Renal cortex interstitium (tissue), 15 donors: ENCODE measurements at places on chromosomes 1 and 21. TPM values are rescaled to one million over a fixed set of nuclear protein-coding genes. Genes with fewer than 3 reads are reported as not detected.

Gene DIO1
- 5.1 TPM for polyA plus RNA-seq

Gene ICOSLG
- polyA plus RNA-seq, result 5.1 TPM

DNA sequence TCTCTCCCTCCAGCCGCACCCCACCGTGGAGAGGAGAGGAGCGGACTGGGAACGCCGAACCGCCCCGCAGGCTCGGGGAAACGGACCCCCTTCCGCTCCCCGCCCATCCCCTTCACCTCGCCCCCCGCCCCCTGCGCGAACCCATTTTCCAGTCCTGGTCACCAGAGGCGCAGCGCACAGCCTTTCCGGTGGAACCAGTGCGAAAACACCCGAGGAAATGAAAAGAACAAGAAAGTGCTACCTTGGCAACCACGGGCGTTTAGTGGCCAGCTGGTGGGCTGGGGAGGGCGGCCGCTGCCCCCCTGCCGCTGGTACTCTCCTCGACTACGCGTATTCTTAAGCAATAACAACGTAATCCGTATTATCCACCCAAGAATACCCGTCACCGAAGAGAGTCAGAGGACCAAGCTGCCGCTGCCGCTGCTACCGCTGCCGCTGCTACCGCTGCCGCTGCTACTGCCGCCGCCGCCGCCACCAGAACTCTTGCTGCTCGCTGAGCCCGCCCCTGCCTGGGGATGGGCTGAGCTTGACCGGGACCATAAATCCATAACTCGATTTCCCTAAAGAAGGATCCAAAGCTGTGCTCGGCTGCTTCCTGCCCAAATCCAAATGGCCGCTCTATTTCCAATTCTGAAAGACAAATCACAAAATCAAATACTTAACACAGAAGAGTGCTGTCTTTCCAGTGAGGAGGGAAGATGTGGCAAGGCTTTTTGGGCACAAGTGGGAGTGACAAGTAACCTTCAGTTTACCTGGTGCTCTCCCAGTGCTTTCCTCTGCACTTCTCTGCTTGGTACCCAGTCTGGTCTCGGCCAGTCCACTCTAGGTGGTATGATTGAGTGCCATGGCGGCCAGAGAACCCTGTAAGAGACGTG lies 125.2 kb upstream of the DPYD start:
- DNase-seq, result no peak

DNA sequence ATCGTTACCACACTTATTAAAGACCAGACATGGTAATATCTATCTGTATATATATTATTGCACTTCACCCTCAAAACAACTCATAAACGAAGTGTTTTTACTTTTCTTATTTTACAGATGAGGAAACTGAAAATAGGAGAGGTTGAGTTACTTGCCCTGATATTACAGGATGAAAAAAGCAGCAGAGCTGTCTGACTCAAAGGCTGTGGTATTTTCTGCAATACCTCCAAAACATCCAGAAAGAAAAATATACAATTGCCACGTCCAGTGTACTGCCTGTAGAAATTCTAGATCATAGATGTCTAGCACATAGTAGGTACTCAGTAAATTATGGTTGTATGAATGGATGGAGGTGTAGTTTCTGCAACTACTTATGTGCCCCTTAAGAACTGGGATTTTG lies 5.2 kb upstream of the TARBP1 start:
- DNase-seq, result no peak

DNA sequence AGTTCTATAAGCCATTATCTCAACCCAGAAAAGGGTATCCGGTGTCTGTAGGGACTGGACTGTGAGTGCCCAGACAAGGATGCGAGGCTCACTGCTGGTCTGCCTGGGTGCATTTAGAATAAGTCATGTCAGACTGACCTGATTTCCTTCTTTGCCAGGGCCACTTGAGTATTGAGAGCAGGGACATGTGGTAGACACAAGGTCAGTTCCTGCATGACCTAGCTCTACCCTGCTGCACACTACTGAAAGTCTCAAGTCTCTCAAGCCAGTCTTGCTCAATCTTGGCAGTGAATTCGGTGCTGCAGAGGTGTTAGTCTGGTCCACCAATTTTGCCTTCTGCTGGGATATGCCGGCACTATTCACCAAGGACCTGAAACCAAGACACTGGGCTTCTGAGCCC lies 180.1 kb downstream of the C1orf94 start:
- no peak for DNase-seq
